NCI-H2081 treated with DMSO at 0.1 percent for 48 hours (cell line): ENCODE measurements at places on chromosomes 3 and 15.

- no peak for DNase-seq
These were observed 55.4 kb upstream of the PIAS1 start for GRCh38 chr15:67998599-67999133.

GRCh38 chr3:130786306-130786705 is 39.7 kb upstream of the PIK3R4 start:
- no peak for DNase-seq

- DNase-seq, result no peak
These were observed 283.7 kb upstream of the ICE2 start for GRCh38 chr15:60762638-60763037.

GRCh38 chr15:27722102-27722501 is 377.0 kb downstream of the OCA2 start:
- no peak for DNase-seq

GRCh38 chr15:90265271-90266060 is at the start of gene NGRN:
TSS of gene NGRN (plus strand) at chr15:90265672. CDS start at chr15:90265713, 41 bp downstream.
- peak; percentile 31 for DNase-seq

GRCh38 chr3:183498634-183499033 is 56.9 kb downstream of the KLHL6 start:
- DNase-seq, result no peak
